ENCODE measurements at places on chromosomes 16 and 17.
A peak's percentile ranks its signal among the peaks of the same experiment; 100 is the strongest.

DNA sequence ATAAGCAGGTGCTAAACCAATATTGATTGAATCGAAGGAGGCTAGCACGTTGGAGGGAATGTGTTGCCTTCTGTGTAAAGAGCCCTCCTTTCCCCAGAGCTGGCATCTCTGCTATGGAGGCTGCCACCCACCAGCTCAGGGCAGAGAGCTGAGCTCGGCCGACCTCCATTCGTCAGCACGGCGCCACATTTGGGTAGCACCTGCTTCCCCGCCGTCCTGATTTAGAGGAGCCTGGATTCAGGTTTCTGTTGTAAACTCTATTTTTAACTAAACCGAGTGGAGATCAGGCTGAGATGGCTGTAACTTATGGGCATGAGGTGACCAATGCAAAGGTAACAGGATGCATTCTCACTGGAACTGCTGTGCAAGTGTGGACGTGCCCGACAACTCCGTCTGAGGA, 172.5 kb downstream of the CCDC182 start:
- DNase-seq: no peak

GRCh38 chr17:66317629-66318028, 15.2 kb downstream of the PRKCA start:
- DNase-seq: no peak

- no peak for DNase-seq
These were observed 12.6 kb upstream of the GPT2 start for GRCh38 chr16:46871597-46871996.

- no peak for DNase-seq
These were observed 65.0 kb downstream of the SMG6 start for GRCh38 chr17:2238432-2239169.

DNA sequence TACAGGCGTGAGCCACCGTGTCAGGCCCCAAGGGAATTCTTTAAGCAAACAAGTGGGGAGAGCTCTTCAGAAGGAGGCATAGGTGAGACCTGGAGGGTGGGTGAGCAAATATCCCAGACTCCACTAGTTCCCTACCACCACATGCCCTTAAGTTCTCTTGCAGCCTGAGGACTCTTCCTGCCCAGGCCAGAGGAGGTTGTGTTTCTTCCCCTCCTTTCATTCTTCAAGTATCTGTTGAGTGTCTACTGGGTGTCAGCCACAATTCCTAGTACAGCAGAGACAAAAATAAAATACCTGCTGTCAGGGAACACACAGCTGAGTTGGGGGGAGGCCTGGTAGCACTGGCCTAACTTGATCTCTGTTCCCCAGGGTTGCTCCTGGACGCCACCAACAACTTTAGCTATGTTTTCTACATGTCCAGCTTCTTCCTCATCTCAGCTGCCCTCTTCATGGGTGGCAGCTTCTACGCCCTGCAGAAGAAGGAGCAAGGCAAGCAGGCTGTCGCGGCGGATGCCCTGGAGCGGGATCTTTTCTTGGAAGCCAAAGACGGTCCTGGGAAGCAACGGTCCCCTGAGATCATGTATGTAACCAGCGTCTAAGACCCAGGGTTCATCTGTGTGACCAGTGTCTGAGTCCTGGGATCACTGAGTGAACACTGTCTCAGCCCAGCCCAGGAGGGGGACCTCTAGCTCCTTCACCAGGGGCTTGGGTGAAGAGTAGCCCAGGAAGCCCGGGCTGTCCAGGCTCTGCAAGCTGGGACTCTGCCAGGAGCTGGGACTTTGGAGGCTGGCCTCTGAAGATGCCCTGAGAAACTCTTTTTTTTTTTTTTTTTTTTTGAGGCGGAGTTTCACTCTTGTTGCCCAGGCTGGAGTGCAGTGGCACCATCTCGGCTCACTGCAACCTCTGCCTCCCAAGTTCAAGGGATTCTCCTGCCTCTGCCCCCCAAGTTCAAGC, 5.9 kb upstream of the ARMC7 start:
- DNase-seq: peak; percentile 32

- DNase-seq: peak; percentile 81
These were observed 803 bp upstream of the TLCD2 start for GRCh38 chr17:1710807-1711553.

DNA sequence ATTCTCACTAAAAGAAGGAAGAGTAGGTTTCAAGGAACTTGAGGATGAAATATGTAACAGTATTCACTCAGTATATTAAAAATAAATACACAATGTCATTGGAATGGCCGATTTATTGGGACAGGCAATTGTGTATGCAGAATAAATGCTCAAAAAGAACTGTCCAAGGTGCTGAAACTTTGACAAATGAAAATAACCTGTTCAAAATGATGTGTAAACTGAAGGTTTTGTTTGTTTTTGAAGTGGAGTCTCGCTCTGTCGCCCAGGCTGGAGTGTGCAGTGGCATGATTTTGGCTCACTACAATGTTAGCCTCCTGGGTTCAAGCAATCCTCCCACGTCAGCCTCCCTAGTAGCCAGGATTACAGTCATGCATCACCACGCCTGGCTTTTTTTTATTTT, 318.7 kb upstream of the RBFOX1 start:
- no peak for DNase-seq

- DNase-seq: no peak
These were observed 300.2 kb upstream of the IRX5 start for GRCh38 chr16:54630284-54630967.

DNA sequence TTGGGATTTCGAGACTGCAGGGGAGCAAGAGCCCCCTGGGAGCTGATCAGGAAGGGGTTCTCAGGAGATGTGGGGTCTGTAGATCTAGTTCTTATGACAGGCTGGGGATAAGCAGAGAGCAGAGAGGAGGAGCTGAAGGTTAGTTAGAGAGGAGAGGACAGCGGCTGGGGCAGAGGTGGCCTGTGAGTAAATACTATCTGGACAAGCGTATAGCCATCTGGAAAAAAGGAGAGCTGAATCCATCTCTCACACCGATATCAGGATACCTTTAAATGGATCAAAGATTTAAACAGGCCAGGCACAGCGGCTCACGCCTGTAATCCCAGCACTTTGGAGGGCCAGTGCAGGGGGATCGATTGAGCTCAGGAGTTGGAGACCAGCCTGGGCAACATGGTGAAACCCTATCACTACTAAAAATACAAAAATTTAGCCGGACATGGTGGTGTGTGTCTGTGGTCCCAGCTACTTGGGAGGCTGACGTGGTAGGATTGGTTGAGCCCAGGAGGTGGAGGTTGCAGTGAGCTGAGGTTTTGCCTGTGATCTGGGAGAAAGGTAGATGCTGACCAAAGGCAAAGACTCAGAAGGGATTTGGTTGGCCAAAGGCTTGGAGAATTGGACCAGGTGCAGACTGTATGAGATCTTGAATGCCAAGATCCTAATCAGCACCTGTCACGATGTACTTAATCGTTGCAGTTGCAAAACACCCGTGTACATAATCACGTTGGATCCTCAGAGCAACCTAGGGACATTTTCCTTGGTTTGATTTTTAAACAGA, 18.9 kb upstream of the SLC25A19 start:
- no peak for DNase-seq

- DNase-seq: no peak
These were observed 1.1 kb downstream of the SLC16A3 start for GRCh38 chr17:82229698-82230608.

- DNase-seq: no peak
These were observed 5.0 kb downstream of the TAX1BP3 start for GRCh38 chr17:3663102-3664011.

DNA sequence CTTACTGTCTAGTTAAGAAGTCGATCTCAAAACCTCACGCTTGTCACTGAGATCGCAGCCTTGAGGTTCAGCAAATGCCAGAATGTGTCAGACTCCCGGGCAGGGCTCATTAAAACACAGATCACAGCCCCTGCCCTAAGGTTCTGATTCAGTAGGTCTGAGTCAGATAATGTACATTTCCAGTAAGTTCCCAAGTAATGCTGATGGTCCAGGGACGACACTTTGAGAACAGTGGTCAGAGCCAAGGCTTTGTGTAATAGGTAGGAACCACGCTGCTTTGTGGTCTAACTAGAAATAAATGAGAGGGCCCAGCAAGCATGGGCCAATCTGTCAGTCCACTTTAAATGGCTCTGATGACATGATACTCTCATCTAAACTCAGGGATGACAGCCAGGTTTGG, 228.6 kb downstream of the ZFHX3 start:
- no peak for DNase-seq

GRCh38 chr16:187330-187729, 7.1 kb downstream of the HBQ1 start:
- DNase-seq: no peak

GRCh38 chr16:76748461-76749348, 442.3 kb upstream of the MON1B start:
- no peak for DNase-seq

DNA sequence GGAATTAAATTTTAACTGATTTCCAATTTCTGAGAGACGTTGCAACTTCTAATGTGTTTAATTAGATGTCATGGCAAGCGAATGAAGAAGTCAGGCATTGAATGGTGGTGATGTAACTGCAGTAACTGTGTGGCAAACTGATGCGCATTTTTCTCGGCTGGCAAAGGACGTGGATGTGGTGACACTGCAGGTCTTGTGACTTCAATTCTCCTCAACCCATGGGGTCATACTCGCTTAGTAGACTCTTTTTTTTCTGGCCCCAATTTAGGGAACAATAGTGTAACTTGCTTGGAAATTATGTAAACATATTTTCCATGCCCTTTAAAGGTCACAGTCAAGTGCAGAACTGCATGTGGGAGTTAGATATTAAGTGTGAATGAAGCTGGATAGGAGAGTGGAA, 1.9 kb upstream of the FAM20A start:
- DNase-seq: no peak

DNA sequence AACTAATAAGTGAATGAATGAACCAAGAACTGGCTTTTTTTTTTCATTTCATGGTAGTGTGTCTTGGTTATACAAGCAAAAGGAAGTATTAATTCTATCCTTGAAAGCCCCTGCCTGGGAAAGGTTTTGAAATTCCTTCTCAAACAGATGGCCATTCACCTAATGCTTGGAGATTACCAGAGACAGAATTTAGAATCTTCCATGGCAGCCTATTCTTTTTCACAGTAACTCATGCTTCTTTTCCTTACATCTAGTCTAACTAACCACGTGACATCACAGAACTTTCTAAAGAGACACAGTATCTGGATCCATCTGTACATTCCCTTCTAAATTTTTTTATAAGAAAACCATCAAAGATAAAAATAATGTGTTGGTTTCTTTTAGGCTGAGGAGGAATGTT, 151.6 kb downstream of the FTO start:
- no peak for DNase-seq

DNA sequence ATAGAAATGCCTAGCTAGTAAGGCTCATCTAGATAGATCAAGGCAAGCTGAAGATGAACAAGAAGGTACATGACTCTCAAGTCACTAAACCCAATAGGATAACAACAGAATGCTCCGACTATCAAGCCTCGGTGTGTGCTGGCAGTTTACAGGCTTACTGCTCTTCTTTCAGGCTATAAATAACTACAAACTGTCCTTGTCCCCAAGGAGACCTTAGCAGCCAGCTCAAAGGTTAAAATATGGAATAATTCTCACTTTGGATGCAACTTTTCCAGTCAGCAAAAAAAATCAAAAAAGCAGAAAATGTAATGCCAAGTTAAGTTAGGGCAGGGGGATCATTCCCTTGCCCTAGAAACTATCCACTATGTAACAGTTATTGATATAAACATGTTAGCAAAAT, 44.6 kb downstream of the SPOP start:
- DNase-seq: no peak
